ENCODE measurements at places on chromosomes 6 and 20.
A peak's percentile ranks its signal among the peaks of the same experiment; 100 is the strongest.

GRCh38 chr20:62350098-62350628 lies 16.9 kb downstream of the LAMA5 start:
- peak; percentile 90 for ATAC-seq

GRCh38 chr6:107691062-107691751 lies 132.9 kb downstream of the SCML4 start:
- ATAC-seq: no peak

DNA sequence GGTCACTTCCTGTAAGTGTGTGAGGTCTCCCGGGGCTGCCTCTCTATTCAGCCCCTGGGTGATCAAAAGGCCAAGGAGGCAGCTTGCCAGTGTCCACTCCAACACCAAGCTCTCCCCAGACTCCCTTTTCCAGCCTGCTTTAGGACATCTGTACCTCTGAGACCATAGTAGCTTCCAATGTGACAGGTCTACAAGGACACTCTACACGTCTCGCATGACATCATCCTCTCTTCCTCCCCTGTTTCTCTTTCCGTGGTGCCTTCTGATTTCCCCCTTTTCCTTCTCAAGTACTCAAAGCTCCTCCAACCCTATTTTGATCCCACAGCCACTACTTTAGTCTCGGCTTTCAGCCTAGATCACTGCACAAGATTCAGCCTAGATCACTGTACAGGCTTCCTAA lies 26.4 kb downstream of the HLA-F start:
- no peak for ATAC-seq

GRCh38 chr6:168217880-168218537 lies 101.6 kb downstream of the DACT2 start:
- no peak for ATAC-seq

DNA sequence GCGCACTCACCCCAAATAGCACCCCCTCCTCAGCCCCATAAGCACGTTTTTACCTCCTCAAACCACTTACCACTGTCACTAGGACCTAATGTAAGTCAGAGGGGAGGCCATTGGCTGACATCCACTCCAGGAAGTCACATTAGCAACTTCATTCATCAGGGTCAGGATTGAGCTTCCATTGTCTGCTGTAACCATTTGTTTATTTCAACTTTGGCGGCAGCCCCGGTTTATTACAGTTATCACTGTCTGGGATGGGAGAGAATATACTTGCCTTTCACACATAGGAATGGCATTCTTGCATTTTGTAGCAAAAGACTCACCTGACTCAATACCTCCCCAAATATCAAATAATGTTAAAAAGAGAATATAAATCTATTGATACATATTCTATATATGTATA lies 38.3 kb downstream of the MAFB start:
- no peak for ATAC-seq

DNA sequence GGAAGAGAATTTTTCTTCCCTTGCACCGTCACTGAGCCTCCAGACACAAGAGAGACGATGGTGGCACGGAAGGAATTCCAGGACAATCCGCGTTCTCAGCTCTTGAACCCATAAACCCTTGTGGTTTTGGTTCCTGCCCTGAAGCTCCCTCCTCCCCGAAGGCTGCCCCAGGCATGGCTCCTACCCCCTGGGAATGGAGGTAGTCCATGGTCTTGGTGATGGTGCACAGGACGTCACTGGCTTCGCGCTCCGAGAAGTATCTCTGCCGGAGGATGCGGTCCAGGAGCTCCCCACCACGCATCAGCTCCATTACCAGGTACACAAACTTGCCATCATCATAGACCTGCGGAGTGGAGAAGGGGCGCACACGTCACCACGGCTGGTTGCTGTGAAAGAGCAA lies 47.5 kb upstream of the MPC1 start:
- no peak for ATAC-seq

DNA sequence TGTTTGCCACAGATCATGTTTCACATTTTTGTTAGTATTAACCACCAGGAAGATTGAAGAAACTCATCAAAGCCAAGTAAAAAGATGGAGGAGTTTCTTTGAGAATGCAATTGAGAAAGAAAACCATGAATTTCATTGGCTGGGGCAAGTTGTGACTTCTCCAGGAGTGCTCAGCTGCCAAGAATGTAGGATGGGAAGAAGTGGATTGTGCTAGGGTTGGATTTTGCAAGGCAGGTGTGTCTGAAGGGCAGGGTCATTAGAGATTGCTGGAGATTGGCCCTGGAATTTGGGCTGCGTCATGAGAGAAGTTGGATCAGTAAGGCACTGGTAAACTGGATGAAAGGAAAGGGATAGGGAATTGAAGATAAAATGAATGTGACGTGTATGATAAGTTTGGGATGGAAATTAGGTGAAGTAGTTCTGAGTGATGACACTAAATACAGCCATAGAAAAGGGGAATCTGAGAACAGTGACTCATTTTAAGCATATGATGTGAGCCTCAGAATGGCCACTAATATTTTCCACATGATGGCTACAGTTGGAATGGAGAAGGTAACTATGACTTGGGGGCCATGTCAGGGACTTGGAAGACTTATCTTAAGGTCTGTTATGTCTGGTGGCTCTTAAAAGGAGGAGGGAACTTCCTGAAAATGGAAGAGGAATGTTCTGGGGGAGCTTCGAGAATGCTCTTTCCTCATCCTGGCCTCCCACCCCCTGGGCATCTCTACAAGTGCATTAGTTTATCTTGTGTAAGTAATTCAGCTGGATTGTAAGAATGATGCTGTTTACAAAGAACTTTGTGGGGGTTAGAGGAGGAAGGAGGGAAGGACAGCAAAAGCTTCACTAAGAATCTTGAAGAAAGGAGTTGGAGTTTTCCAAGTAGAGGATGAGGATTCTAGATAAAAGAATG lies 27.8 kb upstream of the ERVFRD-1 start:
- peak; percentile 89 for ATAC-seq

- no peak for ATAC-seq
These were observed 94.9 kb downstream of the KCNB1 start for GRCh38 chr20:49387581-49387939.

DNA sequence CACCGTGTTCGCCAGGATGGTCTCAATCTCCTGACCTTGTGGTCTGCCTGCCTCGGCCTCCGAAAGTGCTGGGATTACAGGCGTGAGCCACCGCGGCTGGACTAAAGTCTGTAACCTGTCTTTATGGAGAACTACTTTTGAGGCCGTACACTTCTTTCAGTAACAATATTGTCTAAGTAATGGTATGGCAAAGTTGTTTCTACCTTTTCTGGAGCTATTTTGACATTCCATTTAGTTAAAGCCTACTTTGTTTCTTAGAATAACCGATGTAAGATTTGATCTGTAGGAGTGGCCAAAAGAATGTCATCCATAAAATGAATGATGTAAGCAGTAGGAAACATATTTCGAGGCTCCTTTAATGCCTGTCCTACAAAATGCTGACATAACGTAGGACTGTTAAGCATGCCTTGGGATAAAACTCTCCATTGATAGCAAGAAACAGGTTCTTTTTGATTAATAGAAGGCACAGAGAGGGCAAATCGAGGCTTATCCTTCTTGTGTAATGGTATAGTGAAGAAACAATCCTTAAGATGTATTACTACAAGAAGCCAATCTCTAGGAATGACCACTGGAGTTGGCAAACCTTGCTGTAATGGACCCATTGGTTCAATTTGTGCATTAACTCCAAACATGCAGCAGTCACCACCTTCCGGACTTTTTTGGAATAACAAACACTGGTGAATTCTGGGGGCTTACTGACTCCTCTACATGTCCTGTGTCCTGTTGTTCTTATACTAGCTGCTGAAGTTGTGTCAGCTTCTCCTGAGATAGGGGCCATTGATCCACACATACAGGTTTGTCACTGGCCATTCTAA lies 35.9 kb downstream of the HLA-DRA start:
- no peak for ATAC-seq

DNA sequence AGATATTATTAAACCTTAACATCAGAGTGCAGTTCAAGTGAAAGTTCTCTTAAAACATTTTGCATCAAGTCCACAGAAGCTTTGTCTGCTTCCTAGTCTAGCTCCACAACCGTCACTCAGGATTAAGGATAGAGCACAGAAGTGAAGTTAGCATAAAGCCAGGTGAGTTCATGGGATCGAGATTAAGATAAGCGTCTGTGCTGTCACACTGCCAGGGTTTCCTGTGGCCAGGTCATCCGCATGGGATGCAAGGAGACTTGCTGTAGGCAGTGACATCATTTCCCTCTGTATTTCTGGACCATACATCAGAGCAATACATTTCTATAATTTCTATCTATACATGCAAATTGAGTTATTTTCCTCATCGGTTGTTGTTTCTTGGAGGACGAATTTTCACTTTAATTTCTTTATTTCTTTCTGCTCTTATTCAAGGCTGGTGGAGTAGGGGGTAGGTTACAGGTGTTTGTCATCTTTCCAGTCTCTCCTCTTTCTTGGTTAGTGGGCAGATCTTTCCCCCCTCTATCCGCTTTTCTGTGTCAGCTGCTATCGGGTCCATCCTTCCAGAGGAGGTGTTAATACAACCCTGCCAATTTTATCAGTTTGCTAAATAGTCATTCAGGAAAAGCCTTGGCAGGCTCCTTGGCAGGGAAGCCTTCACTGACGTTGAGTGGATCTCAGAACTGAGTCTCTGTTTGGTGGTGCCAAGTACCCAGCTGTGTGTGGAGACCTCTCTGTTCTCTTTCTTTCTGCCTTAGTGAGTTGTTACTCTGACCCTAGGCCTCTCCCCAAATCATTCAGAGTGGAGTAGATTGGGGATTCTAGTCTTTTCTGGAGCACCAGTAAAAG lies 307.6 kb upstream of the MAP3K7 start:
- ATAC-seq: no peak

DNA sequence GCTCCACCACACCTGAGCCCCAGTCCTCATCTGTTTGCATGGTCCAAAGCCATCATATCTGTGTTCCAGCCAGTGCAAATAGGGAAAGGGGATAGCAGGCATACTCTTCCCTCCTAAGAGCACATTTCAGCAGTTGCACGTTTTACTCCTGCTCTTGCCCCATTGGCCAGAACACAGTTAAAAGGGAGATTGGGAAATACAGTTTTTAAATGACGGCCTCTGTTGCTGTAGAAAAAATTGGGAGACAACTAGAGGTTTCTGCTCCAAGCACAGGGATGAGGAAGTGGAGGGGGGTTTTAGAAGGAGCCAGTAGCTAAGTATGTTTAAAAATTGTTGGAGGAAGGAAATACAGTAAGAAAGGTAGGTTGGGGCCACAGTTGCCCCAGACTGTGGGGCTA lies 14.6 kb upstream of the STK35 start:
- no peak for ATAC-seq

GRCh38 chr6:3359101-3359752 lies 97.6 kb downstream of the SLC22A23 start:
- ATAC-seq: no peak

- no peak for ATAC-seq
These were observed 66.4 kb downstream of the CTCFL start for GRCh38 chr20:57458400-57459160.

GRCh38 chr6:150208611-150209352 lies 65.9 kb downstream of the PPP1R14C start:
- peak; percentile 55 for ATAC-seq

DNA sequence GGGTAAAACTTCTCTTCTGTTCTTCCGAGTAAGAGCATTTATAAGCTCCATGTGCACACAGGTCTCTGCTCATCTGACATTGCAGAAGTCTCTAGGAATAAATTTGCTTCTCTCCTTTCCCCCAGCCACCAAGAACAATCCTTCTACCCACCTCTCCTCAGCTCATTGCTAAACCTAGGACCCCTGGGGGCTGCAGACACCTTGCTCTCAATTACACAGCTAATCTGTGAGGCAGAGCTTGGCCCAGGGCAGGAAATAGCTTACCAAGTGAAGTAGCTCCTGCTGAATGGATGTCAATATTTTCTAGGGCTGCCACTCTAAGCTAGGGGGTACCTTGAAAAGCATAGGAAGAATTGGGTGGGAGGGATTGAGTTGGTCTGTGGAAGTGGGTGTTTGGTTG lies 44.0 kb downstream of the EIF2S2 start:
- no peak for ATAC-seq

GRCh38 chr6:168305096-168305749 lies 14.4 kb downstream of the DACT2 start:
- ATAC-seq: no peak

DNA sequence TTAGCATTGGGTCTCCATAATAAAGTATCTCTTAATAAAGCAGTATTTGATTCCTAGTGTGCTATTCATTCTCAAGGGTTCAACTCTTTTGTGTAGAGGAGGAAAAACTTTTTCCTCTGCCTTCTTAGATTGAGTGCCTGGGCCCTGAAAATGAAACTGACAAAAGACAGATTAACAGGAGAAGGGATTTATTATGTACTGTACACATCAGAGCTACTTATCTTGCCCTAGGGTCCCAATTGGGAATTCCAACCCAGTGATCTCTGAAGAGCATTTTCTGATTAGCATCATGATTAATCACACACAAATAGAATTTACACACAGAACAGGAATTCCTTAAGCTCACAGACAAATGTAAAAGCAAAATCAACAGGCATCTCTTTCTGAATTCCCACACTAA lies 128.9 kb downstream of the CD164 start:
- ATAC-seq: no peak

GRCh38 chr6:137236581-137237355 lies 17.6 kb upstream of the IFNGR1 start:
- ATAC-seq: no peak

DNA sequence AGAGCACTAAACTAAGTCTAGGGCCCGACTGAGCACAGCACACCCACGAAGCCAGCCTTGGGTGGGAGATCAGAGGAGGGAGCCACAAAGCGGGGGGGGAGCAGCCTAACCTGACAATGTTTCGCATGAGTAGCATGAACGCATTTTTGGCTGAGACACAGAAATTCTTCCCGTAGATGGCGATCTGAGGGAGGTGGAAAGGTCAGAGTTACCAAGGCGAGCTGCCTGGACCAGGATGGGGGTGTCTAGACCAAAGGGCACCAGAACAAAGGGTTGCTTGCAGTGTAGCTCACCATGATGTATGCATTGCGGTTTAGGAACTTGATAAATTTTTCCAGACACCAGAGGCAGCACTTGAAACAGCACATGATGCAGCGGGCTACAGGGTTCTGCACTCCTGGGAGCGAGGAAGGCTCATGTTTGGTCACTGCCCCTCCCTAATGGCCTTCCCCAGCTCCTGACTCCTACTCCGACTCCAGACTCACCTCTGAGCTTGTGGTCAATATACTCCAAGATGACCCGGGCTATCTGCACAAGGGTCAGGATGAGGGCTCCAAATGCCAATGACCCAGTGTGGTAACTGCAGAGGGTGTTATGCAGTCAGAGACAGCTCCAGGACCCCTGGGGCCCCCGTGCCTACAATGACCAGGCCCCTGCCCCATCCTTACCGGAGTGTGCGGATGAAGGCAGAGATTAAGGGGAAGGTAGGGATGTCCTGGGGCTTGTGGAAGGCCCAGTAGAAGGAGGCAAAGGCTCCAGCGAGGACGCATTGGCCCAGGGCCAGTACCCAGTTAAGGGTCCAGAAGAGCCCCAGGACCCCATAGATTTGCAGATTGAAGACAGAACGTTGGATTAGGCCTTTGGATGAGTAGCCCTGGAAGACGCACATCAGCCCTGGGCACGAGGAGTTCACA lies 2.8 kb upstream of the NEU1 start:
- no peak for ATAC-seq

All from esophagus mucosa (tissue), 1 donor.